ENCODE measurements at places on chromosomes 12 and 14.

DNA sequence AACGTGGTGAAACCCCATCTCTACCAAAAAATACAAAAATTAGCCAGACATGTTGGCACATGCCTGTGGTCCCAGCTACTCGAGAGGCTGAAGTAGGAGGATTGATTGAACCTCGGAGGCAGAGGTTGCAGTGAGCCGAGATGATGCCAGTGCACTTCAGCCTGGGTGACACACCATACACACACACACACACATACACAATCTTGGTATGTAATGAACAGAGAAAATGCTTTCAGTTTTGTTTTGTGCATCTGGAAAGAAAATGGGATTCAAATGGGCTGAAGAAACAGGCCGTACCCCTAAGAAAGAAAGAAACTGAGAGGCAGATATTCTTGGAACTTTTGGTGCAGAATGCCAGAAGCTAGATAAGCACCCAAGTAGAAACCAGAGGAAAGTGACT lies 107.2 kb downstream of the PDE3A start:
- no peak for DNase-seq

- no peak for DNase-seq
These were observed 226.1 kb downstream of the CHST11 start for GRCh38 chr12:104682790-104683279.

- DNase-seq: peak; percentile 63
These were observed 25.3 kb downstream of the GNS start for GRCh38 chr12:64733857-64734256.

DNA sequence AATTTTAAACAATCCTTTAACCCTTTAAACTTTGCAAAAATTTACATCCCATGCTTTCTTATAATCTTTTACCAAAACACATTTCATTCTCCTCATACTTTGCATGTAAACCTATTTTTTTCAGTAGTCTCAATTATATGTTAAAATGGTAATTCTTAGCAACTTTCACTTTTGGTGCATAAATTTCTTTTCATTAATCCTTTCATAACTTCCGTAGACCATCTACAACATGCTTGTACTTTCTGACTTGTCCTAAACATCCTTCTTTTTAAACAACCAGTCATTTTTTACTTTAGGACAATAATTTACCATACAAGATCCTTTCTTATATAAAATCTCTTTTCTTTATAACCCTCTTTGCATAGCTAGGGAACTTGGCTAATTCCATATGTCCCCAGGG lies 19.5 kb downstream of the CCDC91 start:
- no peak for DNase-seq

- DNase-seq: no peak
These were observed 1.7 kb downstream of the VSIG10 start for GRCh38 chr12:118102070-118102469.

GRCh38 chr14:75280831-75281653 lies 2.4 kb downstream of the FOS start:
- peak; percentile 67 for DNase-seq

DNA sequence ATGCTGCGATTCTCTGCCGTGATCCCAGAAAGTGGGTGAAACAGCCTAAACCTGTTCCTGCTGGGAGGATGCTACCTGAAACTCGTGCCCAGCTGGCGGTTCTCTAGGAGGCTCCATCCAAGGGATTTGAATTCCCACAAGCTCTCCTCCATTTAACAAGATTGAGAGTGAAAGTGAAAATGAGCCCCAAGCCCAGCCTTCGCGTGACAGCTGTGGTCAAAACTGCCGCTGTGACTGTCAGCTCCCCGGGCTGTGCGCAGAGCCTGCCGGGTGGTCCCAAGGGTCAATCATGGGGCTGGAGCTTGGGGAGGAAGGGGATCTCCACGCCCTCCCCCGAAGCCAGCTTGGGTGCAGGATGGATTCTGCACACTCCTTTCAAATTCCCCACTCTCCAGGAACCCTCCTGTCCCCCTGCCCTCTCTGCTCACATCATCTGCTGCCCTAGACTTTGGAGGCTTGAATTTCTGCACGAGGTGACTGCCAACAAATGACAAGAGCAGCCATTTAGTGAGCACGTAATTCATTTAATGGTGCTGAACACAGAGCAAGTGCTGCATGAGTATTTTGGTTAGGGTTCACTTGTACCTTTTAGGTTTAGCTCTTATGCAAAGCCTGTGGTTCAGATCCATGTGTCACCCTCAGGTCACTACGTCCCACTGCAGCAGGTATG lies 5.3 kb downstream of the ASB2 start:
- DNase-seq: no peak

- DNase-seq: no peak
These were observed at the start of gene BRI3BP for GRCh38 chr12:124993626-124994436. BRI3BP (plus strand) TSS chr12:124993645; CDS start chr12:124993791, 146 bp downstream.

DNA sequence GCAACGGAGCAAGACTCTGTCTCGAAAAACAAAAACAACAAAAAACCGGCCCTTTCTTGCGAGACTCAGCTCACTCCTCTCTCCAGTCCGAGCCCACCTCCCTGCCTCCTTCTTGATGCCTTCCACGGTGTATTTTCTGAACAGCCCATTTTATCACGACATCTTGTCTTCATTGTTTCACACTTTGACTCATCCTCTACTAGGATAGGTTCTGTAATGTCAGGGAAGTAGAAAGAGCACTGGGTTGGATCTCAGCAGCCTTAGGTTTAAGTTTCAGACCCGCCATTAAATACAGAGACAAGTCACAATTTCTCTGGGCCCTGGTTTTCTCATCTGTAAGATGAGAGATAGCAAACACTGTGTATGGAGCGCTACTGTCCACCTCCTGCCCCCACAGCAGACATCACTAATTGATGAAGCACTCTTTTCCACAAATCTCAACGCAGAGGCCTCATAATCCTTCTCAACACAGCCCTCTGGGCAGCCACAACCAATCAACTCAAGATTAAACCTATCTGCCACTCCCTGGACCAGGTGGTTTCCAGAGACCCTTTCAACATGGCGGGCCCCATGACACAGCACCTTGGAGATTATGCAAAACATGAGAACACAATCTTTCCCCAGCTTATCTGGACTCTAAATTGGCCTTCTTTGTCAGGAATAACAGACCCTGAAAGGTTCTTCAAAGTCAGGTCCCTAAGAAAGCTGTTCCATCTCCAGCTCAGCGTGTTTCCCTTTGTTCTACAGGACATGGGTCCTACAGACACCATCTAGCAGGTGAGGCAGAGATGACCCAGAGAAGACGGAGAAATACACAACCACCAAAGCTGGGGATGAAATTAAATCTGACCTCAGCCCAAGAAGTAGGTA lies 35.6 kb downstream of the CCDC88C start:
- no peak for DNase-seq

GRCh38 chr12:2960996-2961616 lies 1.9 kb downstream of the TEAD4 start:
- DNase-seq: no peak

GRCh38 chr12:116959845-116960514 lies 49.2 kb downstream of the FBXW8 start:
- no peak for DNase-seq

GRCh38 chr14:77303417-77304156 lies 17.1 kb downstream of the POMT2 start:
- peak; percentile 73 for DNase-seq

DNA sequence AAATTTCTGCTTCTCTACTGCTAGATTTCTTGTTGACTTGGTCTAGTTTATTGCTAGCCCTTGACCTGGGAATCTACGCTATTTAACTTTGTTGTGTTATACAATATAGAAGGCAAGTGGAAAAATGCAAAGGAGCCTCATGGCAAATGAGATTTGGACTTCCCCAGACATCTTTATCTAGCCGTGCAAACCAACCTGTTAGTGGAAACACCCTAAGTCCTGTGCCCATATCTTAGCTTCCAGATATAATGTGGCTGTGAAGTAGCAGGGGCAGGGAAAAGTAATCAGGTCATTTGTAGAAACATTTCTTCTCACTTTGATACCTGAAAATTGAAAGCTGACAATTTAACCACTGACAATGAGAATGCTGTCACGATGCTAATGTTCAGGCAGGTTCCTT lies 90.7 kb upstream of the ATP2B1 start:
- DNase-seq: no peak

- DNase-seq: peak; percentile 53
These were observed 2.5 kb downstream of the USP44 start for GRCh38 chr12:95548539-95549391.

- no peak for DNase-seq
These were observed 176.6 kb downstream of the TRHDE start for GRCh38 chr12:72448805-72449204.

DNA sequence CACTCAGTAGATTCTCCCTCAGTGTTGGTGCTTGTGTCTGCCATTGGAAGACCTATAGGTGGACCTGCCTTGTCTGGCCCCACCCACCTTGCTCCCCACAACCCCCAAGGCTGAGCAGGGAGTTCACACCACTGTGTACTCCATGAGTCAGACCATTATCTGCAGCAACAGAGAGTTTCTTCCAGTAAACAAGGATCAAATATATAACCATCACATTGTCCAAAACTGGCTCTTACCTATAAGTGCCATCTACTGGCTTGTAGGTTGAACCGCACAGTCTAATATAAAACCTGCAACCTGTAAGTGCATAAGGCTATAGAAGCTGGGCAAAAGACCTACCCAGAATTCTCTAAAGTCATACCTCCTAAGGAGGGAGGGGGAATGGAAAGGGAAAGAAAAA lies 7.9 kb downstream of the TAS2R13 start:
- no peak for DNase-seq

- DNase-seq: no peak
These were observed 685 bp downstream of the GRIN2B start for GRCh38 chr12:13980538-13981295.

GRCh38 chr14:25178255-25178654 lies 128.3 kb upstream of the STXBP6 start:
- no peak for DNase-seq

DNA sequence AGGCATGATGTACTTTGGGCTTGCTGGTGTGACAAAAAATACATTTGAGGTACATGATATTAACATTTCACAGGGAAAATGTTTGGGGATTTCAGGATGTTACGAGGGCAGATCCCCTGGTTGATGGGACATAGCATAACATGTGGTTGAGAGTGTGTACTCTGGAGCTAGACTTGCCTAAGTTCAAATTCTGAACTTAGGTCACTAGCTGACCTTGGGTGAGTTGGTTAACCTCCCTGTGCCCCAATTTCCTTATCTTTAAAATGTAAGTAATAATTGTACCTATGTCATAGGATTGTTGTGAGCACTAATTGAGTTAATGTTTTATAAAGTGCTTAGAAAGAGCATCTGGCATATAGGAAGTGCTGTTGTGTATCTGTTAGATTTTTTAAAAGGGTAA lies 64.7 kb upstream of the ATF1 start:
- DNase-seq: no peak

GRCh38 chr12:94663071-94663470 lies 12.7 kb upstream of the TMCC3 start:
- DNase-seq: peak; percentile 54

DNA sequence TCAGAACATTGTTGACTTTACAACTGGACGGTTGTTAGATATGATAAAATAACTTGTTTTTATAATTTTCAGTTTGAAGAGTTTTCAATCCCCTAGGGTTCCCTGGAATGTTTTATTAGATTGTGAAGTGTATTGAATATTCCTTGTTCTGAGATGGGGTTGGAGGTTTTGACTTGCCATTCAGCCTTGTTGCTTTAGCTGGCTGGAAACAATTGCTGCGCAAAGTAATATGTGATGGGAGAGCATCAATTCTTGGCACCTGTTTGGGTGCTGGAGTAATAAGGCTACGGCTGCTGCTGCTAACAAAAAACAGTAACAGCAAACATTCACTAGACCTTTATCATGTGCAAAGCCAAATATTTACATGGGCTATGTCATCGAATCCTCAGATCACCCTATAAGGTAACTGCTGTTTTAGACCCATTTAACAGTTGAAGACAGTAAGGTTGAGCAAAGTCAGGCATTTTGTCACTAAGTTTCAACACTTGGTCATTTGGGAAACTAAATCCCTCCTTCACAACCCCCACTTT lies 241.0 kb upstream of the TBX3 start:
- no peak for DNase-seq

DNA sequence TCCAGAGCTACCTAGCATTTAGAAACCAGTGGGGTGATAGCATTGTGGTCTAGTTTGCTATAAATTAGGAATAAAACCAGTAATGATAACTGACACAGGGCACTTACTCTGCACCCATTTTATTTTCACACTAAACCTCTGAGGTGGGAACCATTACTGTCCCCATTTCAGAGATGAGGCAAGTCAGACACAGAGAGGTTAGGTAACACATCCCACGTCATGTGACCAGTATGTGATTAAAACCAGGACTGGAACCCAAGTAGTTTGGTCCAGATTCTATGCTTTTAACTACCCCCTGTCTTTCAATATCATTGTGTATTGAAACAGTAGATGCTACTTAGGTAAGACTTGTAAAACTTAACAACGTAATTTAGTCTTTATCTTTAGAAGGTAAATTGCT lies 110.2 kb downstream of the PLXNC1 start:
- no peak for DNase-seq

DNA sequence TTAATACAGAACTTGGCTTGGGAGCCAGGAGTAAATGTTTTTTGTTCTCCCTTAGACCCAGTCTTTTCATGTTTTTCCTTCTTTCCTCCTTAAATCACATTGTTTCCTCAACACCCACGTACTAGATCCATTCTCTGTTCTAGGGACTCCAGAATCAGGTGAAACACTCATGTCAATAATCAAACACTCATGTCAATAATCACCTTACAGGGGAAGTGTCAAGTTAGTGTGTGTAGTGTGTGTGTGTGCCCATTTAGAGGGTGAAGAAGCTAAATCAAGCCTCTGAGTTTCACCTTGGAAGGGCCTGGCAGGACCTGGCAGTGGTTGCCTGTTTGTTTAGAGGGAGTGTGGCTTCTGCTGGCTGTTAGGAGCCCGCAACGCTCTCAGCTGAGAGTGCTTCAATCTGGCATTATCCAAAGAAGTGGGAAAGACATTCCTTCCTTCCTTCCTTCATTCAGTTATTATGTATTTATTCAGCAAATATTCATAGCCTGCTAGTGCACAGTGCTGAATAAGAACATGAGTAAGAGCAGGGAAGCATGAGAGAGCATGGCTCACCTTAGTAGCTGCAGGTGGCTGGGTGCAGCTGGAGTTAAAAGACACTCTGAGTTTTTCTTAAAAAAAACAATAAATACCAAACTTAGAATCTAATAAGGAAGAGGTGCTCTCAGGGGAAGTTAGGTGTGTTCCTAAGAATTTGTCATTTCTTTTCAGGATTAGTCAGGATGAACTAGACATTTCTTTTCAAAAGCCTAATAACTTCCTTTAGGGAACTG lies 17.6 kb upstream of the EID3 start:
- no peak for DNase-seq

- DNase-seq: no peak
These were observed 5.9 kb upstream of the RCOR1 start for GRCh38 chr14:102586420-102587104.

GRCh38 chr12:129831294-129831693 lies 72.5 kb downstream of the TMEM132D start:
- DNase-seq: no peak

GRCh38 chr14:38496092-38496491 lies 240.2 kb upstream of the CLEC14A start:
- DNase-seq: no peak

Data from globus pallidus (tissue), 1 donor.